Left forelimb (tissue), 1 donor: ENCODE measurements at places on chromosomes 13 and 19.

GRCh38 chr13:77786695-77787287 is 89.3 kb downstream of the SLAIN1 start:
- no peak for DNase-seq

- no peak for DNase-seq
These were observed 661.0 kb upstream of the SPRY2 start for GRCh38 chr13:81001828-81002385.

GRCh38 chr19:41248895-41249294 is 15.3 kb upstream of the HNRNPUL1 start:
- no peak for DNase-seq

DNA sequence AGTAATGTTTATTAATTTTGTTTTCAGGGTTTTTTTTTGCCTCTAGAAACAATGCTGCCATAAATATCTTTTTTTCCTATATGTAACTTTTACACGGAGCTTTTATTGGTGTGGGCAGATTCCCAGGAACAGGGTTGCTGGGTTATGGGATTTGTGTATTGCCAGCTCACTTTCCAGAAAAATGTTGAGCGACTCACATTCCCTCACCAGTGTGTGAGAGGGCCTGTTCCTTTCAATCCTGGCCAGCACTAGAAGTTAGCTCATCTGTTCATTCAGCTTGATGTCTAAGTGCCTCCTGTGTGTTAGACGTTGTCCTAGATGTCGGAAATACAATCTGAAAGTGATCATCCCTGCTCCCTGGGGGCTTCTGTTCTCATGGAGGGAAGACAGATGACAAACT is 2.6 kb downstream of the ZNF71 start:
- DNase-seq = no peak

DNA sequence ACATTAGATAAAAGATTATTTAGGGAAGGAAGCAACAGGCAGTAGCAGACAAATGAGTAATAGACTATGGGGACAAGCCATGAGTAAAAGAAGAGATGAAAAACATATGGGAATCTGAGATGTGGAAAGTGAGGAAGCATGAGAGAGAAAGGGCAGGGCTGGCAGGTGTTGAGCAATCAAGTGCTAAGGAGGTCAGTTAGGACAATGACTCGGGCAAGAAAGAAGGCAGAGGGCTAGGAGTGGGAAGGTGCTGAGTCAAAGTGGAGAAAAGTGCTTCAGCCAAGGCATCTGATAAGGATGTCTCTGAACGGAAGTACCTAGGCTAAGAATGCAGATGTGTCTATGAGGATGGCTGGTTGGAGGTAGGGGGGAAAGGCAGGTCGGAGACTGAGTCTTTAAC is 291.9 kb upstream of the HTR2A start:
- no peak for DNase-seq

DNA sequence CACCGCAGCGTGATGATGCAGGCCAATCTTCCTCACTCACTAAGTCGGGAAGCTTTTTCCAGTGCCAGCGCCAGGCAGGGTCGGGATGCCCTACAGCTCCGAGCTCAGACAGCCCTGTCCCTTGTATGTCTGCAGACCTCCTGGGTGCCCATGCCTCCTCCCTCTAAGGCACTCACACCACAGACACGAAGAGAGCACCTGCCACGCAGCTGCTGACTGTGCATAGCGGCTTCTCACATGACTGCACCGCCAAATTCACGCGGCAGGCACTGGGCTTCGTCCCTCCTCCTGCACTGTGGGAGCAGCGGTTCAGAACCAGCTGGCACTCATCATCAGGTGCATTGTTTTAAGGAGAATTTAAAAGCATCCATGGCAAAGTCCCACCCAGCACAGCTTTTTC is 88.1 kb downstream of the SLC7A1 start:
- DNase-seq = no peak

- DNase-seq = peak; percentile 47
These were observed 15.8 kb downstream of the PLIN4 start for GRCh38 chr19:4502282-4503131.

- no peak for DNase-seq
These were observed 88.6 kb downstream of the KCTD15 start for GRCh38 chr19:33885236-33885635.

GRCh38 chr13:110361365-110361911 is 54.4 kb downstream of the COL4A2 start:
- no peak for DNase-seq

DNA sequence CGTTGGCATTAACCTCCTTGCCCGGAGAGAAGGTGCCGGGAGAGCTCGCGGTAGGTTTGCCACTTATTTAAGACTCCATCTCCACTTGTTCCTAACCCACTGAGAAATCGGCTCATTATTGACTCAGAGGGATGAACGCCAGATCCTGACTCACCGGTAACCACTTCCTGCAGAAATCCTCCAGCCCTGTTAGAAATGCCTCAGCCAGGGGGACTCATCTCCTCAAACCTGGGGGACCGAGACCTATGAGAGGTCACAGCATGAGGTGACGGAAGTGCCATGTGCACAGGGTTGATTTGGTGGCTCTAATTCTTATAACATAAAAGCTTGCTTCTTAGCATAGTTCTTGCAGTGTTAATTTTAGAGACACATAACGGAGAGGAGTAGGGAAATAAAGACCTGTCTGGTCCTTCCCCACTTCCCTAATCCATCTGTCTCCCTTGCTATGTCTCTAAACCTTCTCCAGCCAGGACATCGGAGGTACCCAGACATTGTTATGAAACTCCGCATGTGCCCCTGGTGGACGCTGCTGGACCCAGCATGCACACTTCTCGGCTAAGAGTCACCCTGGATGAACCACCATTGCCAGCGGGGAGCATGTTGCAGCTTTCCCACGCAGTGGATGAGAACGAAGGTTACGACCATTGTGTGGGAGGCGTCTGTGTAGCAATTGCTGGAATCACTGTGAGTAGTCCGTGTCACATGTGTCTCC is 158.9 kb downstream of the EFNB2 start:
- no peak for DNase-seq

- no peak for DNase-seq
These were observed 25.9 kb downstream of the PRAM1 start for GRCh38 chr19:8476524-8476923.

DNA sequence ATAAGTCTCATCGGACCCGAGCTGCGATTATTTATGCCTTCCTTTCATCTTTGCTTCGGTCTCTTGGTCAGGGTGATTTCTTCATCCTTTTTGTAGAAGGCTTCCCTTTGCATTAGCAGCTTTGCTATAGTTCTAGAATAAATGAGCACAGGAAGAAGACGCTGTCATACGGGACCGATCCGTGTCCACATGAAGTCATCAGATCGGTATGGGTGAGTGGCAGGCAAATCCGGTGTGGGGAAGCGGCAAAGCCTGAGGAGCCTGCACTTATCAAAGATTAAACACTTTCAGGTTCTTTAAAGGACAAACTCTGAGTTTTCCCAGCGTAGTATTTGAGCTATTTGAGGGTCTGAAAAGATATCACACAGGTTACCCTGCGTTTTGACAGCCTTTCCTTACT is 119.3 kb downstream of the IRS2 start:
- no peak for DNase-seq

DNA sequence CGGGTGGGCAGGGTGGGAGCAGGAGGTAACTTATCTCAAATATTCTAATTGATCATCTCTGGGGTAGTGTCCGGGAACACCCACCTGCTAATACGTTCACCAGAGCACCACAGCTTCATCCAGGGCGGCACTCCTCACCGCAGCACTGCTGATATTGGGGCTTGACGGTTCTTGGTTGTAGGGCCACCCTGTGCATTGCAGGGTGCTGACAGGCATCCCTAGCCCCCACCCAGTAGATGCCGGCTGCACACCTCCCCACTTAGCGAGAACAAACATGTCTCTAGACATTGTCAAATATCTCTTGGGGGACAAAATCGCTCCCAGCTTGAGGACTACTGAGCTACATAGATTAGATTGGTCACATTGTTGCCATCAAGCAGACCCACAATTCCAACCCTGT is 73.9 kb upstream of the WASF3 start:
- DNase-seq = no peak

- DNase-seq = no peak
These were observed 10.9 kb upstream of the CERS1 start for GRCh38 chr19:18906605-18907519.

- peak; percentile 80 for DNase-seq
These were observed 11.5 kb upstream of the CYP4F3 start for GRCh38 chr19:15629003-15629880.

GRCh38 chr19:17205237-17206140 is 9.7 kb upstream of the USE1 start:
- no peak for DNase-seq

DNA sequence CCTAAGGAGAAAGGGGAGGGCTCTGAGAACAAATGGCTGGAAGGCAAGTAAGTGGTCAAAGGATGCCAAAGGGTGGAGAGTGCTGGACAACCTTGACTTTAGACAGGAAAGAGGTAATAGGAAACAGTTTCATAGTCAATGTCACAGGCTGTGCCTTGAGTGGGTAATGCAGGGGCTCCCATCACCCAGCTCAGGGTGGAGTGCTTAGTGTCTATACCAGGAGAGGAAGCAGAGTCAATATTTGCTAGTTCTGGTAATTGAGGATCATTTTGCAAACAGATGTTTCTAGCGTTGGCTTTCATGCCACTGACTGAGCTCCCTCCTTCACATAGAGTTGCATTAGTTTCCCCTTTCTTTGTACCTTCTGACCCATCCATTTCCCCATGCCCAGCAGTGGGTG is 64.6 kb upstream of the KL start:
- DNase-seq = no peak

- DNase-seq = peak; percentile 84
These were observed 2.7 kb upstream of the HNRNPL start for GRCh38 chr19:38852231-38853044.

- peak; percentile 68 for DNase-seq
These were observed 1.0 kb upstream of the CTXN1 start for GRCh38 chr19:7926727-7927604.

- DNase-seq = no peak
These were observed 76.2 kb upstream of the IRS2 start for GRCh38 chr13:109862627-109863026.

DNA sequence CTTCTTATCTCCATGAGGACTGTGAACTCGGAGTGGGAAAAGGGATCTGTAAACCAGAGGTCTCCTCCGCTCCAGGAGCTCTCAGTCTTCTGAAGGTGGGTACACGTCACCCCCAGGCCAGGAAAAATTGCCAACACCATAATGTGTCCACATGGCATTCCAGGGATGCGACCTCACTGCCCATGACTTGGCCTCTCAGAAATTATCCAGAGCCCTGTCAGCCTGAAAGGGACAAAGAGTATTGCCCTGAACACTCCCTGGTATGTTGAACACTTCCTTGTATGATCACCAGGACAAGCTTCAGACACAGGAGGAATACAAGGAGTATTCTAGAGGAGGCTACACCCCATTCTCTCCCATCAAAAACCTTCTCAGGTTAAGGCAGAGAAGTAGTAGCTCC is 81.0 kb upstream of the SLC7A1 start:
- no peak for DNase-seq

- no peak for DNase-seq
These were observed 6.1 kb downstream of the SLC35E1 start for GRCh38 chr19:16566161-16566560.

- DNase-seq = no peak
These were observed 24.6 kb upstream of the GARRE1 start for GRCh38 chr19:34229721-34230120.

GRCh38 chr13:85717921-85718320 is 81.3 kb downstream of the SLITRK6 start:
- DNase-seq = no peak

DNA sequence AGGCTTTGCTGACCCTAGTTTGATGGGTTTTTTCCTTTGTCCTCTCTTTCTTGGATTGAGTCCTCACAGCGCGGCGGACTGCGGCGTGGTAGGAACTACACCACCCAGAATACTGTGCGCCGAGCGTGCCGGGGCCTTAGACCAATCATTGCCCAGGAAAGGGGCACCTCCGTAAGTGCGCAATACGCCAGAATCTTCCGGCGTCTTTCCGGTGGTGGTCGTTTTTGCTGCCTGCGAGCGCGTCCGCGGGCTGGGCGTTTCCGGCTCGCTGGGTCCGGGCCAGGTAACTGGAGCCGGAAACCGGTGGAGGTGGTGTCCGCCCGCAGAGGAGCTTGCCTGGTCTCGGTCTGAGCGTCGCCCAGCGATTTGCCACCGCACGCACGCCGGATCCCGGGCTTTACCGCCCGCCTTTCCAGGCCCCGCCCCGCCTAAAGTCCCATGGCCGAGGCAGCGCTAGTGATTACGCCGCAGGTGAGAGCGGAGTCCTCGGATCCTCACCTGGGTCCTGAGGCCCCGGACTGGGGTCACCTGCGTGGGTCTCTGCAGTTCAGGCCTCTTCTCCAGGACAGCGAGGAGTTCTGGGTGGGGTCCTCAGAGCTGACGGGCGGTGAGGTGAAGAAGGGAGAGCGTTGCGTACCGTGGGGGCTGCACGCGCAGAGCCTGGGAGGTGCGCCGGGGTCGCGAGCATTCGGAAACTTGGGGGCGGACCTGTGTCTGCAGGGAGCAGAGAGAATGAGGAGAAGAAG is at the start of gene ZNF549:
ZNF549 (plus strand) TSS at position 221 of the 746 bp plus-strand sequence; CDS start at position 439, 218 bp downstream.
- DNase-seq = peak; percentile 93

GRCh38 chr19:35935911-35936737 is at the start of gene LRFN3:
LRFN3 (plus strand) TSS chr19:35936374; CDS start chr19:35939426, 3,052 bp downstream.
- peak; percentile 80 for DNase-seq

GRCh38 chr19:11534538-11534937 is 4.1 kb upstream of the CNN1 start:
- DNase-seq = no peak

- DNase-seq = no peak
These were observed 9.2 kb downstream of the UBE2S start for GRCh38 chr19:55398200-55398925.

DNA sequence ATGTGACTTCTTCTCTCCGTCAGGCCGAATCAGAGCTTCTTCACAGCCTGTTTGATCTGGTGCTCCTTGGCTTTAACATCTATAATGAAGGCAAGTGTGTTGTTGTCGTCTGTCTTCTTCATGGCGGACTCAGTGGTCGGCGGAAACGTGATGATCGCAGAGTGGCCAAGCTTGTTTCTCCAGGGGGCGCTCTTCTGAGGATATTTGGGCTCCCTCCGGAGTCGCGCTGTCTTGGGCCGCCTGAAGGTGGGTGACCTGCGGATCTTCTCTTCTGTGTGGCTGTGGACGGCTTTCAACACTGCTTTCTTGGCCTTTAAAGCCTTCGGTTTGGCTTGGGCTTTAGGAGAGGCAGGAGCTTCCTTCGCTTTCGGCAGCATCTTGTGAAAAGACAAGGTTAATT is 9.8 kb downstream of the TPRX1 start:
- peak; percentile 2 for DNase-seq

DNA sequence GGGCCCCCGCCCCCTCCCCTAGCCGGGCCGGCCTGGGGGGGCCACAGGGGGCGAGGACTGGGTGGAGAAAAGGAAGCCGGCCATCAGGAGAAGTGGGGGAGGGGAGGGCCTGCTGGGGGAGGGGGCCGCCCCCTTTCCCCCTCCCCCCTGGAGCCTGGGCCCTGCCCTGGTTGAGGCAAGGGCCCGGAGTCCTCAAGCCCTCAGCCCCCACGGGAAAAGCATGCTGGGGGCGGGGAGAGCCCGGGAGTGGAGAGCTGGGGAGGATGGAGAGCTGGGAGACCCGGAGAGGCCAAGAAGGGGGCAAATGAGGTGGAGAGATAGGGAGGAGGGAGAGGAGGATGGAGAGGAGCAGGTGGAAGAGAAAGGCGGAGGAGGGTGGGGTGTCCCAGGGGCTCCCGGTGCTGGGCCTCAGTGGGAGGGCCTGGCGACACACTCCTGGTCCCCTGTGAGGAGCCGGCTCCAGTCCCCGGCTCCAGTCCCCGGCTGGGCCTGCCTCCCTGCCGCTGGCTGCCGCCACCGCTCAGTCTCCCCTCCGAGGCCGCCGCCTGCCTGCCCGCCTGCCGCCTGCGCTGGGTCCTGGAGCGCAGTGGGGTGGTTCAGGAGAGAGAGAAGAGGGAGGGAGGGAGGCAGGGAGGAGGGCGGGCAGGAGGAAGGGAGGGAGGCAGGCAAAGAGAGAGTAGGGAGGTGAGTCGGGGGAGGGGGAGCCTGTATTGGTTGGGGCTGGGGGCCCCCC is at the start of gene GRIK5:
GRIK5 (minus strand) TSS at position 588 of the 733 bp plus-strand sequence. CDS start 4,436 bp downstream, outside the sequence.
- no peak for DNase-seq
